Kidney (tissue), 22 donors: ENCODE measurements at places on chromosomes 16 and 17. TPM values are rescaled to one million over a fixed set of nuclear protein-coding genes. Genes with fewer than 3 reads are reported as not detected.

The PRSS53 gene
- 2.6 TPM for total RNA-seq

DNA sequence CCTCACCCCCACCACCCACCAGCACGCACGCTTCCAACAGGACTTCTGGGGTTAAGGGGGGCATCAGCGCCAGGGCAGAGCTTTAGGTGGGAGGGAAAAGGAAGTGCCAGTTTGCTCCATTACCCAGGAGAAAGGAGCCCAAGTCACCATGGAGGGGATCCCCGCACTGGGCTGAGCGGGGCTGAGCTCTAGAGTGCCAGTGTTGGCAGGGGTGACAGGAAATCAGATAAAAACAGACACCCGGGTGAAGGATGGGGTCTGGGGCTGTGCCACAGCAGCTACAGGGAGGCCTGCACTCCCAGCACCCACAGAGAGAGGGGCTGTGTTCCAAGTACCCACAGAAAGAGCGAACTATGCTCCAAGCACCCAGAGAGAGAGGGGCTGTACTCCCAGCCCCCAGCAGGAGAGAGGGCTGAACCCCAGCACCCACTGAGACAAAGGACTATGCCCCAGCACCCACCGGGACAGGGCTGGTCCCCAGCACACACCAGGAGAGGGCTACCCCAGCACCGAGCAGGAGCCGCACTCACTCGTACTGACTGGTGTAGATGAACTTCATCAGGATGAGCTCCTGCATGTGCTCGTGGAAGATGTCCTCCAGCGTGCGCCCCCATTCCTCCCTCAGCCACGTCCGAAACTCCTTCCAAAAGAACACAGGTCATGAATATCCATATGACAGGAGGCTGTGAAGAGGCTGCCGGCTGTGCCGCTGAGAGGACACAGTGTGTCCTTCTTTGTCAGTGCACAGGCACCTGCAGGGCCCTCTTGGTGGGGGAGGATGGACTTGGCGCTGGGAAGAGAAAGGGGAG, 18.6 kb upstream of the C16orf95 start:
- H3K27me3 ChIP-seq: no peaks in the 10 kb centered on the region
- no peaks in the 10 kb centered on the region for H3K4me1 ChIP-seq
- H3K4me3 ChIP-seq: no peak overlapping the region
- H3K27ac ChIP-seq: no peak overlapping the region
- DNase-seq: no peak

GRCh38 chr17:56679115-56679776, 85.7 kb downstream of the NOG start:
- no peaks in the 10 kb centered on the region for H3K4me1 ChIP-seq
- no peak for DNase-seq
- peaks cover 16% of the 10 kb centered on the region for H3K27me3 ChIP-seq
- no peaks in the 10 kb centered on the region for H3K36me3 ChIP-seq
- no peak overlapping the region for H3K27ac ChIP-seq

DNA sequence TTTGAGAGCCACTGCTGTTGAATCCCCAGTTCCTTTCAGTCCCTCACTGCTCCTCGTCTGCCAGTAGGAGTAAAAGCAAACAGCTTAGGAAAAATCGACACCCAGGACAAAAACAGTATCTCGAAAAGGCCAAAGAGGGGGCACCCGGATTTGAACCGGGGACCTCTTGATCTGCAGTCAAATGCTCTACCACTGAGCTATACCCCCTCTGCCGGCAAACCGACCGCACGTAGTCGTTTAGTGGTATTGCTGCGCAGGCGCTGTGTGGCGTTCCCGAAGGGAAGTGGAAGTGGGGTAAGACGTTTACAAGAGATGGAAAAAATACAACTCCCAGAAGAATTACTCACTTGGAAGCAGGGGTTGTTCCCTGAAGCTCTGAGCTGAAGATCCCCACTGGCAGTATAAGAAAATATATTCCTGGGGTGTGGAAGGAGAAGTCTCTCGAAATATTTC, 2.2 kb upstream of the PLXDC1 start:
- H3K4me1 ChIP-seq: no peaks in the 10 kb centered on the region
- peak; percentile 96 for DNase-seq
- no peaks in the 10 kb centered on the region for H3K36me3 ChIP-seq

- no peak overlapping the region for H3K4me3 ChIP-seq
- H3K27ac ChIP-seq: no peak overlapping the region
- H3K36me3 ChIP-seq: no peaks in the 10 kb centered on the region
- H3K4me1 ChIP-seq: no peaks in the 10 kb centered on the region
These were observed 21.8 kb downstream of the CACNA1H start for GRCh38 chr16:1174477-1175357.

DNA sequence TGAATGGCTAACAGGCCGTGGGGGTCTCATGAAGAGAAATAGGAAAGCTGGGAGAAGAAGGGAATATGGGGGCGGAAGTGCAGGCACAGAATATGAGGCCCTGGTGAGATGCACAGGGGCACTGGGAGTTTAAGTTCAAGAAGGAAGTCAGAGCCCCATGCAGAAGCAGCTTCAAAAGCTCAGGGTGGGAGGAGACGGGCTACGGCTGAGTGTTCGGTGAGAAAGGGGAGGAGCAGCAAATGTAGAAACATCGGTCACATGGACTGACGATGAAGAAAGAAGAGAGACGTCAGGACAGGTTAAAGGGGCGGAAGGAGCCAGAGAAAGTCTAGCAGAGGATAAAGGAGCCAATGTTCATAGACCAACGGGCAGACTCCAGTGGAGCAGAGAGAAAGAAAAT, 204.5 kb upstream of the ZFHX3 start:
- DNase-seq: peak; percentile 7
- no peaks in the 10 kb centered on the region for H3K27me3 ChIP-seq
- H3K4me1 ChIP-seq: peaks cover 3% of the 10 kb centered on the region
- H3K36me3 ChIP-seq: no peaks in the 10 kb centered on the region
- H3K4me3 ChIP-seq: no peak overlapping the region

GRCh38 chr16:55476625-55477533, 2.1 kb upstream of the MMP2 start:
- H3K4me3 ChIP-seq: no peak overlapping the region
- H3K4me1 ChIP-seq: no peaks in the 10 kb centered on the region
- peaks cover 7% of the 10 kb centered on the region for H3K27me3 ChIP-seq
- DNase-seq: no peak

The KRTAP9-6 gene
- total RNA-seq: not detected

DNA sequence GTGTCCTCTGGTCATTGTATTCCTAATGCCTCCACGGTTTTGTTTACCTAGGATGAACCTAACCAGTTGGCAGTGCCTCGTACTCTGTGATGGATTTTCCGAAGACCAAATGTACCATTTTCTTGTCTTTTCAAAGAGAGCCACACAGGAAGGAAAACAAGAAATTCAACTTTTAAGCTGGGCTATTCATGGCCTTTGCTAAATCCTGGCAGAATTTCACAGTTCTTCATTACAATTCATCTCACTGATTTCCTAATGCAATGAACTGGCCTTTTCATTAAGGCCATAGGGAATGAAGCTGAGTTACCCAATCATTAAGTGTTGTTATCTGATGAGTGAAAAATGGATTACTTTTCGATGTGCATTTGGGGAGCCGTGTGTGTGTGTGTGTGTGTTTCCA, 7.9 kb upstream of the KCNJ16 start:
- no peak for DNase-seq
- H3K27ac ChIP-seq: no peak overlapping the region
- H3K36me3 ChIP-seq: no peaks in the 10 kb centered on the region

- no peaks in the 10 kb centered on the region for H3K4me1 ChIP-seq
- no peak for DNase-seq
- peaks cover 25% of the 10 kb centered on the region for H3K36me3 ChIP-seq
- no peaks in the 10 kb centered on the region for H3K27me3 ChIP-seq
- no peak overlapping the region for H3K27ac ChIP-seq
These were observed 61.9 kb downstream of the ARHGAP17 start for GRCh38 chr16:24953306-24953705.

DNA sequence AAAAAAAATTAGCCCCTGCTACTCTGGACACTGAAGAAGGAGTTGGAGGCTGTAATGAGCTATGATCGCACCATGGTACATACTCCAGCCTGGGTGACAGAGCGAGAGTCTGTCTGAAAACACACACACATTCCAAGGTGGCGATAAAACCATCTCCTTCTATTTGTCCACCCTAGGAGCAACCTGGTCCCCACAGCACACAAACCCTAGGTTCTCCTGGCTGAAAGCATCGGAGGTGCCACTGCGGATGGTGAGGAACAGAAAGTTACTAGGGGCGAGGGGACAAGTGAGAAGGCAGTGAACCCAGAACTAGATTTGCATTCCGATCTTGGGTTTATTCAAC, 1.4 kb upstream of the ECI1 start:
- no peak overlapping the region for H3K4me3 ChIP-seq
- no peak overlapping the region for H3K27ac ChIP-seq
- H3K27me3 ChIP-seq: no peaks in the 10 kb centered on the region
- peaks cover 13% of the 10 kb centered on the region for H3K36me3 ChIP-seq
- no peaks in the 10 kb centered on the region for H3K4me1 ChIP-seq

GRCh38 chr16:3607161-3607560, 4.2 kb downstream of the SLX4 start:
- H3K27me3 ChIP-seq: no peaks in the 10 kb centered on the region
- DNase-seq: no peak
- H3K27ac ChIP-seq: no peak overlapping the region
- H3K36me3 ChIP-seq: no peaks in the 10 kb centered on the region
- no peaks in the 10 kb centered on the region for H3K4me1 ChIP-seq

GRCh38 chr17:42098730-42099399, 592 bp upstream of the ZNF385C start:
- H3K27ac ChIP-seq: no peak overlapping the region
- H3K36me3 ChIP-seq: no peaks in the 10 kb centered on the region
- DNase-seq: peak; percentile 45
- no peak overlapping the region for H3K4me3 ChIP-seq
- H3K4me1 ChIP-seq: no peaks in the 10 kb centered on the region
- peaks cover 11% of the 10 kb centered on the region for H3K27me3 ChIP-seq

The CDH15 gene
- 0.31 TPM for total RNA-seq

DNA sequence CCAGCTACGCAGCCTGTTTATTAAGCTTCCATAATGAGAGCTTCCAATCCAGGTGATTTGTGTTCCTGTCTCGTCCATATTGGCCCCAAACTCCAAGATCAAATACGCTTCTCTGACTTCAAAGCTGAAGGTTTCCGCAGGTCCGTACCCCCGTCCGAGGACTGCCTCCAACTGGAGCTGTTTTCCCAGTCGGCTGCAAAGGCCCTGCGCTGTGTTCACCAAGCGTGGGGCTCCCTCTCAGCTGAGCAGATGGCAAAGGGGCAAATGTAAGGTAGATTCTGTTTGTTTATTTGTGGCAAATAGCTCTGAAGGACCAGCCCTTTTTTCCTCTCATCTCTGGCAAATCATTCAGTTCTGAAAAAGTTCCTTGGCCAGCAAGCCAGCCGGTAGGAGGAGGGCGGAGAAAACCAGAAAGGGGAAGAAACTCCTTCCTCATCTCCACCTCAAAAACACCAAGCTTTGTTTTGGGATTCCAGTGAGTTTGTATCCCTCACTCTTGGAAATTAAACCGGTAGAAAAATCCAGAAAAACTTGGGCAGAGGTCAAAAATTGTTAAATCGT, 35.2 kb downstream of the NXN start:
- H3K4me3 ChIP-seq: no peak overlapping the region
- H3K36me3 ChIP-seq: no peaks in the 10 kb centered on the region
- H3K4me1 ChIP-seq: no peaks in the 10 kb centered on the region
- H3K27ac ChIP-seq: no peak overlapping the region
- DNase-seq: no peak

- no peak overlapping the region for H3K27ac ChIP-seq
- H3K4me3 ChIP-seq: no peak overlapping the region
- DNase-seq: no peak
- H3K36me3 ChIP-seq: no peaks in the 10 kb centered on the region
These were observed 8.1 kb upstream of the EPX start for GRCh38 chr17:58184308-58184985.

DNA sequence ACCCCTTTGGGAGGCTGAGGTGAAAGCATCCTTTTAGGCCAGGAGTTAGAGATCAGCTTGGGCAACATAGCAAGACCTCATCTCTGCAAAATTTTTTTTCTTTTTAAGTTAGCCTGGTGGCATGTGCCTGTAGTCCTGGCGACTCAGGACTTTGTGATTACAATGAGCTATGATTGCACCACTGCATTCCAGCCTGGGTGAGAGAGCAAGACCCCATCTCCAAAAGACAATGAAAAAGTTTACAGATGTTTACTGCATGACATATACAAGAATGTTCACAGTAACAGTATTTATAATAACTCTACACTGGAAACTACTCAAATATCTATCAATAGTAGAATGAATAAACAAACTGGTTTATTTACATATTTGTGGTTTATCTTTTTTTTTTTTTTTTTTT, 33.1 kb upstream of the CCL22 start:
- DNase-seq: no peak
- no peaks in the 10 kb centered on the region for H3K27me3 ChIP-seq
- no peak overlapping the region for H3K27ac ChIP-seq
- H3K4me3 ChIP-seq: no peak overlapping the region
- no peaks in the 10 kb centered on the region for H3K4me1 ChIP-seq

DNA sequence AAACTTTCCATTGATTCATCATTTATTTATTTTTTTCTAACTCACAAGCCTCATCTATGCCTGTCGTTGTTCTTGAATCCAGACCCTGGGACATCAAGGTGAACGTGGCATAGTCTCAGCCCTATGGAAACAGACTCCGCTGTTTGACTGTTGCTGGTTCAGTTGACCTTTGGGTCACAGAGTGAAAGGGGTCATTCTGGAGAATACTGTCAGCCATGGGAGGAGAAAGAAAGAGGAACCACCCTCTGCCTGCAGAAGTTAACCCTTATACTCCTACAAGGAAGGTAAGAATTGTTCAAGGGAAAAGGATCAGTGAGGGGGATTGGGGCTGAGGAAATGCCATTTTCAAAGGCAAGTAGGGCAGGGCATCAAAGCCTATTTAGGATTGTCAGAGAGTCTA, 387.6 kb upstream of the MAF start:
- DNase-seq: no peak
- H3K4me1 ChIP-seq: no peaks in the 10 kb centered on the region
- H3K4me3 ChIP-seq: no peak overlapping the region
- no peaks in the 10 kb centered on the region for H3K36me3 ChIP-seq

- no peak overlapping the region for H3K27ac ChIP-seq
- H3K4me1 ChIP-seq: peaks cover 2% of the 10 kb centered on the region
- peak; percentile 83 for DNase-seq
- no peak overlapping the region for H3K4me3 ChIP-seq
These were observed 704 bp downstream of the ASIC2 start for GRCh38 chr17:33292201-33292980.

GRCh38 chr17:80827646-80828643, 163.7 kb upstream of the CHMP6 start:
- H3K4me1 ChIP-seq: peaks cover 6% of the 10 kb centered on the region
- no peak overlapping the region for H3K27ac ChIP-seq
- no peaks in the 10 kb centered on the region for H3K27me3 ChIP-seq

The C16orf54 gene
- total RNA-seq: 4.9 TPM

The OTOA gene
- total RNA-seq: 0.13 TPM

DNA sequence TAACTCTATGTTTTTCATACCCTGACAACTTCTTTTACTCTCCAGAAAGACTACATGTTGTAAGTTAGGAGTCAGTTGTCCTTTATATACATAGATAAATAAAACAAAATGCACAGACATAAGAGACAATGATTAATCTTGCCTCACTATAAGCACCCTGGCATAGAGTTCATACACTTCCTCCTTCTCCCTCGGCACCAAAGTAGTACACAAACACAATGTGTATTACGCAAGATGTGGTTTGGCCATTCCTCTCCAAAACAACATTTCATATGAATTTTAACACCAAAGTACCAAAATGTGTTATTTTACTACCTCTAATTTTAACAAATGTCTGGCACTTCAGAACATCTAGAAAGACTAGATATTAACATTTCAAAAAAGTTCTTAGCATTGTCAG, 17.2 kb upstream of the SLFN11 start:
- no peaks in the 10 kb centered on the region for H3K27me3 ChIP-seq
- DNase-seq: no peak
- no peak overlapping the region for H3K27ac ChIP-seq
- H3K36me3 ChIP-seq: no peaks in the 10 kb centered on the region

The NAGS gene
- 3.5 TPM for total RNA-seq
